Stimulated activated CD8-positive, alpha-beta memory T cell treated with anti-CD3 and anti-CD28 coated beads, Interleukin-7, amount 100 ng/mL, for 4 hours (primary cell): ENCODE measurements at places on chromosomes 12 and 14.

DNA sequence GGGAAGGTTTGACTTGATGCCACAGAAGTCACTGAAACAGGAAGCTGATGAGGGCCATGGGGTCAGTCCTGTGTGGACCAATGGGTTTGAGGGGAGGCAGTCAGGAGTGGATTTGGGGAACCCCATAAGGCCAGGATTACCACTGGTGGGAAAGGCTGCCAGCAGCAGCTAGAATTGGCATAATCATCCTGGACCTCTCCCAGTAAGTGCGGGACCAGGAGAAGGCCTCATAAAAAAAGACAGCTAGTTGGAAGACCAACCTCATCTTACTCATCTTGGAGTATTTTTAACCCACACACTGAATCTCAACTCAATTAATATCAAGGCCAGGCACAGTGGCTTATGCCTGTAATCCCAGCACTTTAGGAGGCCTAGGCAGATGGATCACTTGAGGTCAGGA, 22.7 kb downstream of the TBX3 start:
- no peak for DNase-seq

- DNase-seq: no peak
These were observed 116.7 kb upstream of the CAND1 start for GRCh38 chr12:67152451-67152850.

GRCh38 chr12:2503762-2504161, 291.0 kb upstream of the FKBP4 start:
- no peak for DNase-seq

DNA sequence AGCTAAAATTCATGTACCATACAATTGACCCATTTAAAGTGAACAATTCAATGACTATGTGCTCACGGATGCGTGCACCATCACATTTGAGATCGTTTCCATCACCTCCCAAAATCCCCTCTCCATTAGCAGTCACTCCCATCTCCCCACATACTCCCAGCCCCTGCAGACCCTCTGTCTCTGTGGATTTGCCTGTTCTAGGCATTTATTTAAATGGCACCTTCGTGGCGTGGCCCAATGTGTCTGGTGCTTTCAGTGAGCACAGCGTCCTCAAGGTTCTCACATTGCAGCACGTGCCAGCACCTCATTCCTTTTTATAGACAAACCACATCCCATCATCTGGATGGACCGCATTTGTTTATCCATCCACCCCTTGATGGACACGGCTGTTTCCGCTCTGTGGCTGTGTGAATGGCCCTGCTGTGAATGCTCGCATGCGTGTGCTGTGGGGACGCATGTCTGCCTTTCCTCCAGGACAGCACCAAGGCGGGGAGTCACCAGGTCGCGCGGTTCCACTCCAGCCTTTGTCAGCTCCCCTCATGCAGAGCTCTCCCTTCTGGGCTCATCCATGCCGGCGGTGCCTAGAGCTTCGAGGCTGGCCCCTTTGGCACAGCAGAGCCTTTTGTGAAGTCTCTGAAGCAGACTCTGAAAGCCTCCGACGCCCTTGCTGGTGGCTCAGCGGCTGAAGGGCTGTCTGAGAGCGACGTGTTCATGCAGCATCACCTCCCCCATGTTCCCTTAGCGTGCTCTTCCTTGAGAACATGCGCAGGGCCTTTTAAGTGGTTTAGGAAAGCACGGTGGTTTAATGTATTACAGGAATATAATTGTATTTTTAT, 184.4 kb downstream of the KIF26A start:
- DNase-seq: no peak

DNA sequence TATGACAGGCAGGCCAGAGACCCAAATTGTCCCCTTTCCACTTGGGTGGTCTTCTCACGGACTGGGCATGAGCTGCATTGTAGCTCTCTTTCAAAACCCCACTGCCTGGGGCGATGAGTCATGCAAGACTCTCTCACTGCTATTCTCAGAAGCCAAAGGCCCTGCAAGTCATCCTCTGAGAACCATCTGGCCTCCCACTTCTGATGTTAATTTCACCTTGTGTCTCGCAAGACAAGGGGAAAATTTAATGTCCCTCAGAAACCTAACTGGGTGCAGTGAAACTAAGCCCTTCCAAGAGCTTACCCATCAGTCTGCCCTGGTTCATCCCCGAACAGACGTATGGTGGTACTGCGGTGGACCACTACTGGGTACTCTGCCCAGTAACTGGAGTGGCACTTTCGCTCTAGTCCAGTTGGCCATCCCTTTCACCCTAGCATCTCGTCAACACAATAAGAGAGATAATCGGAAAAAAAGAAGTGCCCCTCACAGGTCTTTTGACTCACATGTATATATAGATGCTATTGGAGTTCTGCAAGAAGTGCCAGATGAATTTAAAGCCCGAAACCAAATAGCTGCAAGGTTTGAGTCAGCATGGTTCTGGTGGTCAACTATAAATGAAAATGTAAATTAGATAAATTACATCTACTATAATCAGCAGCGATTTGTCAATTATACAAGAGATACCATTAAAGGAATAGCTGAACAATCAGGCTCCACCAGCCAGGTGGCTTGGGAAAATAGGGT, 31.3 kb upstream of the LALBA start:
- no peak for DNase-seq

DNA sequence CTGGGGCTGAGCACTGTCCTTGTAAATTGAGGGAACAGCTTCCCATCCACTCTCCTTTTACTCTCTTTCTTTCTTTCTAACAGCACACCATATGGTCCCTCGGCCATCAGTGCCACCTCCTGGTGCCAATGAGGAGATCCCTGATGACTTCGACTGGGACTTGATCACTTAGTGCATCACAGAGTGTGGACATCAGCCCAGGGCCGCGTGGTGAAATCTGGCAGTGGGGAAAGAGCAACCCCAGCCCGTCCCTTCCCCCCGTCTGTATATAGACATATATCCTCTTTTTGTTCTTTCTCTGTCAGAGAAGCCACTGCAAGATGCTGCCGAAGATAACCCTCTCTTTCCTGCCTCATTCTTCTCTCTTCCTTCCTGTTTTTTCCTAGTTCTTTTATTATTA, 13.5 kb downstream of the C3AR1 start:
- DNase-seq: no peak

DNA sequence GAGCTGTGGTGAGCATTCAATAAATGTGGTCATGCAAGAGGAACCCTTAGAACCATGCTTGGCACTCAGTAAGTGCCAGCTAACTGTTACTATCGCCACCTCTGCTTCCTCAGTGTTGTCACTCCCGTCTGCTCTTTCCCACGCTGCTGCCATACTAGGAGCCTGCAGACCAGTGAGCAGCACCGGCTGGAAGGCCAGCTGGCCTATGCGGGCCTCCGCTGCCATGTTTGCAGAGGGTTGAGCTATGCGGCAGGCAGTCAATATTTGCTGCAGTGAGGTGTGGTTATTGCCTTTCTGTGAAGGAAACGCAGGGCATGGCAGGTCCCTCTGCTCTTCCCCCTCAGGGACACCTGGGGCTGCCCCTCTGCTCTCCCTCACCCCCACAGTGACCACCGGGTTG, 13.0 kb downstream of the KMT5A start:
- DNase-seq: no peak

- DNase-seq: no peak
These were observed 44.1 kb downstream of the DAD1 start for GRCh38 chr14:22544881-22545420.

- no peak for DNase-seq
These were observed 72.0 kb downstream of the PPP2R5E start for GRCh38 chr14:63470962-63471793.

- no peak for DNase-seq
These were observed 332.4 kb upstream of the PRICKLE1 start for GRCh38 chr12:42921741-42922504.

GRCh38 chr12:75578546-75578945, 67.1 kb upstream of the KRR1 start:
- no peak for DNase-seq
